GM04504 (cell line): ENCODE measurements at places on chromosomes 7 and 10.

- DNase-seq = peak; percentile 22
Observed at GRCh38 chr7:94145602-94146001, 141.4 kb upstream of the BET1 start.

- no peak for DNase-seq
Observed at GRCh38 chr7:1447551-1448244, 11.6 kb downstream of the MICALL2 start.

- peak; percentile 10 for DNase-seq
Observed at GRCh38 chr7:139393621-139394211, 34.0 kb downstream of the LUC7L2 start.

DNA sequence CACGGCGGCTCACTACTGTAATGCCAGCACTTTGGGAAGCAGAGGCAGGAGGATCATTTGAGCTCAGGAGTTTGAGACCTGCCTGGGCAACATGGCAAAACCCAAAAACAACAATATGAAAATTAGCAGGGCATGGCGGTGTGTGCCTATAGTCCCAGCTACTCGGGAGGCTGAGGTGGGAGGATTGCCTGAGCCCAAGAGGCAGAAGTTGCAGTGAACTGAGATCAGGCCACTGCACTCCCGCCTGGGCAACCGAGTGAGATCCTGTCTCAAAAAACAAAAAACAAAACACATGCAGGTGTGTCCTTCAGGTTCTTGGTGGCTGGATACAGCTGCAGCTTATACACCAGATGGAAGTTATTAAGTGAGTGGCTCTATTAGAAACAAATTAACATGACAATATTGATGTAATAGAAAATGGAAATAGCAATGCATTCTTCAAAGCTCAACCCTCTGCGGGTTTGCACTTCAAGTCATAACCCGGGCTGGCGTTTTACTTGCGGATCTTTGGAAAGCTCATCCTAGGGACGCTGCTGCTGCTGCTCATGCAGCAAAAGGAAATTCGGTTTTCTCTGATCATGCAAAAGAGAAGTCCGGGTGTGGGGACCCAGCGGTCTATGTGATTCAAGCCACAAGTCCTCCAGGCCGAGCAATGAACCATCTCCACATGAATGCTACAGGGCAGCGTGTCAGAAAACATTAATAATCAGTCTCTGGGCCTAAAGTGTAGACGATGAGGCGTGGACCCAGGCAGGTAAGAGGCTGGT lies 281.9 kb downstream of the PRPF18 start:
- DNase-seq = no peak

GRCh38 chr7:14271441-14271840 lies 282.0 kb upstream of the ETV1 start:
- DNase-seq = no peak

DNA sequence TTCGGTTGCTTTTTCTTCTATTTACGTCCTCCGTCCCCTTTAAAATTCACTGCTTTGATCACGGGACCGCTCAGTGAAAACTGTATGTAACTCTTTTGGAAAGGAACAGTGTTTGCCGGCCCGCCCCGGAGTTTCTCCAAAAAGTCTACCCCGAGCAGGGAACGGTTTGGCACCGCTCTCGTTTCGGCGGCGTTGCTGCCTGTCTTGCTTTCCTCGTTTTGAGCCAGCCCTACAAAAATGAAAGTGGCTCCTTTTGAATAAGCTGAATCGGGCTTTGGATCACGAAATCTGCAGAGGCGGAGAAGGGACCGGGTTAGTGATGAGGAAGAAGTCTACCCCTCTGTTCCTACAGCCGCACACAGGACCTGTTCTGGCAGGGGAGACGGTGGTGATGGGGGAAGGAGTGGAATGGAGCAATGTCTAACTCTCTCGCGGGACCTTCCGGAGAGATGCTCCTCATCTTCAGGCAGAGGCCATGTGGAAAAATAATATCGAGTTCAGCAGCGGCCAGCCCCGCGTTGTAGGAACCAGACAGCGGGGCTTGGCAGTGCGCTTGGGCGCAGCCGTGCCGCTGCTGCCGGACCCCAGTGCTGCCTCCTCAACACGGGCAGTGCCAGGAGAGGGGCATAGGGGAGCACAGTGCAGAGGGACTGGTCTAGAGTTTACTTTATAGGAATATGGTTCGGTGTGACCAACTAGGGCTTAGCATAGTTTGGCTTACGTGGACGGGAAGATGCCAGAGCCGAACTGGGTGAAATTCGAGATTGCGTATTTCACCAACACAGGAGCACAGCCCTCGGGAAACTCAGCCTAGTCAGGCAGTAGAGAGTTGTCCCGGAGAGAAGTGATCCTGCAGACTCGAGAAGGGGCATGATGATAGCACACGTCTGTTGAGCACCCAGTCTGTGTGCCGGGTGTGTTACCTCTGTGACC lies 1.4 kb downstream of the HTRA1 start:
- no peak for DNase-seq

- peak; percentile 60 for DNase-seq
Observed at GRCh38 chr7:22613496-22613895, 113.5 kb upstream of the IL6 start.

DNA sequence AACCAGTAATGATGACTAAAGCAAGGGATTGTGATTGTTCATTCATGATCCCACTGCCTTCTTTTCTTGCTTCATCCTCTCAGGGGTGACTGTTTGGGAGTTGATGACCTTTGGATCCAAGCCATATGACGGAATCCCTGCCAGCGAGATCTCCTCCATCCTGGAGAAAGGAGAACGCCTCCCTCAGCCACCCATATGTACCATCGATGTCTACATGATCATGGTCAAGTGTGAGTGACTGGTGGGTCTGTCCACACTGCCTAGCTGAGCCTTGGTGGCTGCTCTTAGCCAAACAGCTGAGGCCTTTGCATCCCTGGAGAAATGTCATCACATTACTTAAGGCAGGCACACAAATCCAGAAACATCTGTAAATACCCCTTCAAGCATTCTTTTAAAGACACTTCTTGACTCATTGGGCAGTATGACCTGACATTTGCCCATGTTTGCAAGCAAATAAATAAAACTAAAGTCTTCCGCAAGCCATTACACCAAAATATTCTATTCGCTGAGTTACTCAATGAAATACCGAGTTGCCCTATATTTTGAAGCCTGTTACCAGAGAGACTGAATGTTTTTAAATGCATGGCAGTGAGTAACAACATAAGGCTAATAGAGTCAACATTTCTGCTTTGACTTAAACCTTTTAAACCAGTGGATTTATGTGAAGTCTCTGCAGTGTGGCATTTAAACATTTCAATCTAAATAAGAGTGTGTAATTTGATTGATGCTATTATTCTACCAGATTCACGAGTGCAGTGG lies 166.3 kb upstream of the LANCL2 start:
- no peak for DNase-seq

GRCh38 chr7:29970158-29970557 lies 19.4 kb downstream of the SCRN1 start:
- DNase-seq = no peak

- DNase-seq = no peak
Observed at GRCh38 chr7:21743493-21743892, 200.7 kb downstream of the DNAH11 start.

DNA sequence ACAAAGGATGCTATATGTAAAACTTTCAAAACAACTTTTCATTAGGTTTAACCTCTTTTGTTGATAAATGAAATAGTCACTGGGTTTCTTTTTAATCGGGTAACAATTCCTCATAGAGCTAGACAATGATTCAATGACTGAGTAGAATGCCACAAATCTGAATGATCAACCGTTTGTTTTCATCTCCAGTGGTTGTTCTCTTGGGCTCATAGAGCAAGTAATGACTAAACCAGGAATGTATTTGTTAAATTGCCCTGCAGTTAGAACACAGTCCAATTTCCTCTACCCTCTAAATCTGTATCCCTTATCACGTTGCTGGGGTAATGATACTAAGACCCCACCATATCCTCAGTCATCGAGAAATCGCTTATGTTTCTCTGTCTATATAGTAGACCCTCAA lies 40.0 kb downstream of the CNNM1 start:
- no peak for DNase-seq

DNA sequence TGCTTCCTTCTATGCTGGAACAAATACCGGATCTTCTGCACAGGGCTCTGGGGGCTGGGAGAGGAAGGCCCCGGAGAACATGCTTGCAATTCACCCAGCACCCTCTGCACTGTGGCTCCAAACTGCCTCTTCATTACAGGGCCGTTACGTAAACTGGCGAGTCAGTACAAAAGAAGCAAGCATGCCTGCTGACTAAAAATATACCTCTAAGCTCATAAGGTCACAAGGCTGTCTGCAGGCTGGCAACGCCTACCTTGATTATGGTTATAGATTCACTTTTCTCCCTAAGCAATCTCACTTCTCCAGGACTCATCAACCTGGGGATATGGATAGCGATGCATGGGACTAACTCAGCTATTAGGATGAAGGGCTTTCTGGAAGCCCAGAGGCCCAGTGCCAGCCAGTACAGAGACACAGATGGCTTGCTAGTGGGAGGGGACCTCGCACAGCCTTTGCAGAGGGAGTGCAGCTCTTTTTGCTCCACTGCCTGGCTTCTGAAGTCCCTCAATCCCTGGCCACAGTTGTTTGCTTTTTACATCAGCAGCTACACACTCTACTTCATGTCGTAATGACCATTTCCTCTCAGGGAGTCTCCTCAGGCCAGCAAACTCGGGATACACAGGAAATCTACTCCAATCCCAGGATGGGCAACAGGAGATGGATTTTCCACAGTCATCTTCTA lies 96.1 kb downstream of the SH3PXD2A start:
- DNase-seq = no peak

- no peak for DNase-seq
Observed at GRCh38 chr7:133354546-133355324, 101.9 kb downstream of the EXOC4 start.

- DNase-seq = no peak
Observed at GRCh38 chr10:108616559-108617285, 1306.6 kb downstream of the XPNPEP1 start.

DNA sequence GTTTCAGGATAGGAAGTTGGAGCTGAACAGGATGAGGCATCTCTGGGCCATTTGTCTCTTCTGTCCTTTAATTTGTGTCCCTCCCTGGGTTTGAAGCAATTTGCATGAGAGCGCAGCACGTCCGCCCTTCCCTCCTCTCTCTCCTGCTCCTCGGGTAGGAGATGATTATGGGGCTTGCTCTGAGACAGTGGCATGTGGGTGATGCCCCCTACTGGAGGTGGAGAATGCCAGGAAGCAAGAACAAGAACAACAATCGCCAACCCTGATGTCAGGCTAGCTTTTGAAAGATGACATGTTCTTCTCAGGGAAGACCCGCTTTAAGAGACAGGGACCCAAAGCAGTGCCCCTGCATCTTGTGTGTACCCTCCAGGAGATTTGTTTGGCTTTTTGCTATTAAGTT lies 63.9 kb upstream of the LOXL4 start:
- DNase-seq = no peak

DNA sequence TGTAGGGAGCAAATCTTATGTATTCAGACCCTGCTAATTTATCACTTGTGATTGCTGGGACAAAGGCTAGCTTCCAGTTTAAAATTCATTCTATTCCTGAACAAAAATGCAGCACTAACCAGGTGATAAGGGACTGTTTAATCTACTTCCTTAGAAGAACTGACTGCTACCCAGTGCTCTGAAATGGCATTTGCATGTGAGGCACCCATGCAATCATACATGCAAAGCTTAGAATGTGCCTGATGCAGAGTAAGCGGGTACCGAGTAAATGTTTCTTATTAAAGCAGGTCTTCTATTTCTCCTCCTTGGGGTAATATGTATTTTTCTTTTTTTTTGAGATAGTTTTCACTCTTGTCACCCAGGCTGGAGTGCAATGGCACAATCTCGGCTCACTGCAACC lies 54.5 kb downstream of the NEURL1 start:
- DNase-seq = no peak

GRCh38 chr7:140263277-140263676 lies 86.5 kb upstream of the KDM7A start:
- DNase-seq = no peak

DNA sequence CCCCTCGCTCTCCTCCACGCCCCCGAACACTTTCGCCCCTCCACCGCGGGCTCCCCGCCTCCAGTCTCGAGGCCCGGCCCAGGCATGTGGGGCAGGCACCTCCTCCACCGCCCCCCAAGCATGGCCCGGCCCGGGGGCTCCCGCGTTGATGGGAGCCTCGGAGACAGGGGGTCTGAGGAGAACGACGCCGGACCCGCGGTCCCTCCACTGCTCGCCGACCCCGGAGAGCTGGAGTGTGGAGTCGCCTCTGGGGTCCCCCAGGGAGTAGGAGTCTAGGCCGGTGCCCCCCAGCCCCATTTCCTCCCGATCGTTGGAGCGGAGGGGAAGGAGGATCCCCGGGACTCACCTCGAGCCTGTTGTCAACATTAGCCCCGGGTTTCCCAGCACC lies 206 bp downstream of the UPF2 start:
- DNase-seq = no peak

GRCh38 chr10:24685958-24686540 lies 37.6 kb downstream of the ARHGAP21 start:
- no peak for DNase-seq

DNA sequence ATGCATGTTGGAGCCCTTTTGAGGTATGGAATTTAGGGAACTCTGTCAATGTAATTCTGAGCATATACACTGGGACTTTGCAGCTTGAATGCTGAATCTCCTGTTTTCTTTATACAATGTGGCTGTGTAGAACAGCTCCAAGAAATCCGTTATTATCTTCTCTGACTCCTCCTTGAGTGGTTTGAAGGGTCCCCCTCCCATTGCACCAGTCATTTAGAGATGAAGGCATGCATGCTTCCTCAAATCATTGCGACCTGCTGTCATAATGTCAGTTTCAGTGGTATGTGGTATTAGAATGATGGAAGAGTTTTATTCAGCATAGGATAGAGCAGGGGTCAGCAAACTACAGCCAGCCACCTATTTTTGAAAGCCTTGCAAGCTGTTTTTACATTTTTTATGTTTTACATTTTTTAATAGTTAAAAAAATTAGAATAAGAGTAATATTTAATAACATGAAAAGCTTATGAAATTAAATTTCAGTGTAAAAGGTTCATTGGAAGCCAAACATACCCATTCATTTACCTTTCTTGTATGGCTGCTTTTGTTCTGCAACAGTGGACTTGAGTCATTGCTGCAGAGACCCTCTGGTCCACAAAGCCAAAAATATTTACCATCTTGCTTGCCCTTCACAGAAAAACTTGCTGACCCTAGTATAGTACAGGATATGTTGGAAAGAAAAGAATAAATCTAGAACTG lies 8.1 kb downstream of the STK17A start:
- DNase-seq = no peak

- DNase-seq = no peak
Observed at GRCh38 chr7:122140918-122141317, 3.1 kb downstream of the AASS start.

DNA sequence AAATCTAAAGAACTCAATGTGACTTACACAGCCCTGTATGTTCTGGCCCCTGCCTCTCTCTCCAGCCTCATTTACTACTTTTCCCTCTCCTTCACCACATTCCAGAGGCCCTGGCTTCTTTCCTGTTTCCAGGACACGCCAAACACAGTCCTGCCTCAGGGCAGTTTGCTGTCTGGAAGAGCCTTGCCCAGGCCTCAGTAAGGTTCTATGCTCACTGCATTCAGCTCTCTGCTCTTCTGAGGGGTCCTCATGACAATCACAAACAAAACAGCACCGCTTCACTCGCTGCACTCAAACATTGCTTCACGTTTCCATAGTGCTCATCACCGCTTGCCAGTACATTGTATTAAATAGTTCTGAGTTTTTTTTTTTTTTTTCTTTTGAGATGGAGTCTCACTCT lies 35.1 kb upstream of the GARS1 start:
- peak; percentile 33 for DNase-seq
